Daoy (cell line): ENCODE measurements at places on chromosomes 5 and 9. TPM values are rescaled to one million over a fixed set of nuclear protein-coding genes. Genes with fewer than 3 reads are reported as not detected.

The PCDHA6 gene
- total RNA-seq = 5.4 and 7.0 TPM in 2 replicates

The C7 gene
- 0.33 and 1.0 TPM in 2 replicates for total RNA-seq

The RIC1 gene
- 13.2 and 15.8 TPM in 2 replicates for total RNA-seq

DNA sequence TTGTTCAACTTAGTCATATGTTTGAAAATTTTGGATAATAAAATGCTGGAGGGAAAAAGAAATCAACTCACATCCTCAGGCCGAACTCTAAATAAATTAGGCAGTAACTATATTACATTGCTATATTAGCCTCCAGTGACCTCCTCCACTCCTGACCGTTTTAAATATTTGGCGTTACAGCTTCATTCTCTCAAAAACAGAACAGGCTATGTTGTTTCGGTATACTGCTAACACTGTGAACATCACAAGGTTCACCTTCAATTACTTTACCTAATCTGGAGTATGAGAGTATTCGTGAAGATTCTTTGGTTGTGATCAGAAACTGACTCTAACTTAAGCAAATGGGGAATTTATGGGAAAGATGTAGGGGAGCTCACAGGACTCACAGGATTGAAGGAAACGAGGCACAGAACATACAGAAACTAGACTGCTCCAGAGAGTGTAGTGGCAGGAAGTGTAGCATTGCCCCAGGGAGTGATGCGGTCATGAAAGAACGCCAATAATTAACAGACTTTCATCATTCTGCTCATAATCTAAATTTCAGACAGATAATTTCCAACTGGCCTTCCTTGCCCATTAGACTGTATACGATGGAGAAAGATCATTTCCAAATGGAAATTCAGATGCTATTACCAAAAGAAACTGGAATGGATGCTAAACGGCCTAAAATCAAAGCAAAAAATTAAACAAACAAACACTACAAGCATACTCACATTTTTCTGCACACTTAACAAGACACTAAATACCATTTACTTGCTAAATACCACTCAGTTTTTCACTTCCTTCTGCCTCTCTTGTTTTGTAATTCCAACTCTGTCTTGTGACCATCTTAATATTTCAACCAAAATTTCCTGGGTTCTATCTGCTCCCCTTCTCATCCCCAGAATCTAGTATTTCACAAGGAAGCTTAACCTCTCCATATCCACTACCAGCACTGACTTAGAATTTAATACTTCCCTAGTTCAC lies 110.1 kb upstream of the LPAR1 start:
- peak; percentile 52 for DNase-seq

DNA sequence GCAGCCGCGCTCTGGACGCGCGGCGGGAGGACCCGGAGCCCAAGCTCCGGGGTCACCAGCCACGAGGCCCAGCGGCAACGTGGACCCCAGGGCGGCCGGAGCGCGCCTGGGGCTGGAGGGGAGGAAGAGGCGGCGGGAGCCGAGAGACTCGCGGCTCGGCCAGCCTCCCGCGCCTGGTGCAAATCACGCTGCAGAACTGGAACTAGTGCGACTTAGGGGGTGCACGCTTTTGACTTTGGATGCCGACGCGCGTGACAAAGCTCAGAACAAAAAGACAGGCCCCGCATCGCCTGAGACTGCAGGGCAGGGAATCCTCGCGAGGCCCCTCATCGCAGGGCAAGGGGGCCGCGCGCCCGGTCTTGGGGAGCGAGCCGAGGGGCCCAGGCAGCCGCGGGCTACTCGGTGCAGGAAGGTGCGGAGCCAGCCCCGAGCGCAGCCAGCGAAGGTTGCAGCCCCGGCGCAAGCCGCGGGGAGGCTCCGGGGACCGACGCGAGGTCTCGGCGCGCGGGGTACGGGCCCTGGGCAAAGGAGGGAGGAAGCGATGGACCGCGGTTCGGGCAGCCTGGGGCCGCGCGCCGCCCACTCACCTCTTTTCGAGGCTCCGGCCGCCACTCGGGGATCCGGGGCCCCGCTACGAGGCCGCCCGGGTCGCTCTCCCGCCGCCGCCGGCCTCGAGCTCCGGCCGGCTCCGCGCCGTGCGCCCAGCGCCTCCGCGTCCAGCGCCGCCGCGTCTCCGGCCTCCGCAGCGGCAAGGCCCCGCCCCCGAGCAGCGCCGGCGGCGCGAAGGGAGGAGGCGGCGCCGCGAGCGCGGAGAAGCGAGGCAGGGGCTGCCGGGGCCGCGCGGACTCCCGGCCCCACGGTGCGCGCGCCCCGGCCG lies at the start of gene GOLM1:
Gene GOLM1, minus strand, starts transcription at position 735 of the 877 bp plus-strand sequence. CDS start 20,238 bp downstream, outside the sequence.
- peak; percentile 80 for DNase-seq
